ENCODE measurements at places on chromosomes 5 and 9.

DNA sequence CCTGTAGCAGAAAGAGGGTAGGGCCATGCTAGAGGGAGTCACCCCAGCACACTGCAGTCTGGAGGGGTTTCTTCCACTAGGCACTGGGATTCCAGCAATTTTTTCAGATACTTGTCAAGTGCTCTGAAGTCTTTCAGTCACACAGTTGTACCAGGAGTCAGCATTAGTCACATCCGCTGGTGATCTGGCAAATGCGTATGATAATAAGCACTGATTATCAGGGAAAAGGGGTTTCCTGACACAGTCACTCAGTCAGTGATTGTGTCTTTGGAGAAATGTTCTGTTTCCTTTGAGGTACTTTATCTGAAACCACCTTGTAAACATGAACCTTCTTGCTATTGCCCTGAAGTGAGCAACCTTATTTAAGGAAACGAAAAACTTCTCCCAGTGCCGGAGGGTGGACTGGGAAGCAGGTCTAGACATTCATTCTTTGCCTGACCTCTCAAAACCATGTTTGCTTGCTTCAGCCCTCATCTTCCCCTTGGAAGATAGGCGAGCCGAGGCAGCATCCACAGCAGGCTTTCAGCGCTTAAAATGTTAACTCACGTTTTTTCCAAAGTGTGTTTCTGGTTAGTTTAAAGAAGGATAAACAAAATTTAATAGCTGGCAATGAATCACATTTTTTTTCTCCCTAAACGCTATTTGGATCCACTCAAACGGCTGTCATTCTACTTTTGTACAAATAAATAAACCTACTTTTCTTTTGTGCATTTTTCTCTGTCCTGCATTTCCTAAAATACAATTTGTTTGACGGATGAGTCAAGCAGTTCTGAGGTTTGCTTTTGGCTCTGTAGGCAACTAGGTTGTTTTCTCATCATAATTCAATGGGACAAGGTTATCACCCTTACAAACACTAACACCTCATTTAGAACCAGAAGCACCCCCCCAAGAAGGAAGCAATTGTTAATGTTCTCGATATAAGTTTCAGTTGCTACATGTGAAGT is 77.7 kb downstream of the FOXD1 start:
- peak; percentile 71 for DNase-seq

DNA sequence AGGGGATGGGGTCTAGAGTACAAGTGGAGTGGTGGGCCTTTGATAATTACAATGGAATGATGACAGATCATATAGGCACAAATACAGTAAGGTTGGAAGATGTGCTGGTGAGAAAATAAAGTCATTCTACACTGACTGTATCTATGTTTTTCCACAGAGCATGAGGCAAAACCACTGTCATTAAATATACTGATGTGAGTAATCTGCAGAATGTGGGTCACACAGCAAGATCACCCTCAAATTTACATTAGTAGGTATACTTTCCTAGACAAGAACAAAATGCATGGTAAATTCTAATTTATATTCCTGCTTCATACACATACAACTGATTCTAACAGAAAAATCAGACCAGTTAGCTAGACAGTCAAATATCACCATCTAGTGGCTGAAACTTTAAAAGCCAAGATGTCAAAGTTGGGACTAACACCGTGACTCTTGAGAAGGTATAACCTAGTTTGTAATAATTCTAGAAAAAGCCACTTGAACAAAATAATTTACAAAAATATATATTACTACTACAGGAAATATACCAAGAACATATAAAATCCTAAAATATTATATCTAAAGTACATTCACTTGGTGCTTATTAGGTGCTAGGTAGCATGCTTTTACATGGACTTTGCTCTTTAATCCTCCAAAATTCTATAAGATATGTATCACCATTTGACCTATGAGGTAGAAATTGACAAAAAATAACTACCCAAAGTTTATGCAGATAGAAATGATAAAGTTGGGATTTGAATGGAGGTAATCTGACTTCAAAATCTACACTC is 19.5 kb downstream of the TTC33 start:
- DNase-seq: peak; percentile 55

GRCh38 chr5:17172791-17173190 is 44.6 kb upstream of the BASP1 start:
- DNase-seq: no peak

DNA sequence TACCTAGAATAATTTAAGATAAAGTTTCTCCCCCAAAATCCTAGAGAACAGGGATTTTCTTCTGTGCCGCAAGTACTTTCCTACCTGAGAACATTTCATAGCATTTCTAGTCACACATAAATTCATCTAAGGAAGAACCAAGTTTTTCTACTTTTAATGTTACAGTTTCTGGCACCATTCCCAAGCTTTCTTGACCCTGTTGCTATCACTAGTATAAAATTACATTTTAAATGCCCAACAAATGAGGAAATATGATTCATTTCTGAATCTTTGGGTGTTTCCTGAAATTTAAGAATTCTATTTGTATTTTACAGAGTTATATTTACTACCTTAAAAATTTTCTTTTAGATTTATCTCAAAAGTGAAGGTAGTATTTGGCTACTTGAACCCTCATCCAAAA is 137.8 kb downstream of the LPAR1 start:
- no peak for DNase-seq

DNA sequence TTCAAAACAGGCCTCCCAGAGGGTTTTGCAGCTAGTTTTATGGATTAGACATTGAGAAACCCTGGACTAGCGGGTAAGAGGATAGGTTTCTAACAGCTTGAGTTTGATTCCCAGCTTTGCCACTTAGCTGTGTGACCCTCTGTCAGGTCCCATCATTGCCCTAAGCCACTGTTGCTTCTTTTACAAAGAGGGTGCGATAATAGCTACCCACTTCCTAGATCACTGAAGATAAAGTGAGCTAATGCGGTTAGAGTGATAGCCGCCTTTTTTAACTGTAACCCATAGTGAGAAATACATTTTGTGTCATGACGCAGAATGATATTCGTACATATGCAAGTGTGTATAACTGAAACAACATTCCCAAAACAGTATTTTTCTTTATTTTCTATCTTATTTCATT is 40.3 kb downstream of the CSF1R start:
- DNase-seq: no peak

DNA sequence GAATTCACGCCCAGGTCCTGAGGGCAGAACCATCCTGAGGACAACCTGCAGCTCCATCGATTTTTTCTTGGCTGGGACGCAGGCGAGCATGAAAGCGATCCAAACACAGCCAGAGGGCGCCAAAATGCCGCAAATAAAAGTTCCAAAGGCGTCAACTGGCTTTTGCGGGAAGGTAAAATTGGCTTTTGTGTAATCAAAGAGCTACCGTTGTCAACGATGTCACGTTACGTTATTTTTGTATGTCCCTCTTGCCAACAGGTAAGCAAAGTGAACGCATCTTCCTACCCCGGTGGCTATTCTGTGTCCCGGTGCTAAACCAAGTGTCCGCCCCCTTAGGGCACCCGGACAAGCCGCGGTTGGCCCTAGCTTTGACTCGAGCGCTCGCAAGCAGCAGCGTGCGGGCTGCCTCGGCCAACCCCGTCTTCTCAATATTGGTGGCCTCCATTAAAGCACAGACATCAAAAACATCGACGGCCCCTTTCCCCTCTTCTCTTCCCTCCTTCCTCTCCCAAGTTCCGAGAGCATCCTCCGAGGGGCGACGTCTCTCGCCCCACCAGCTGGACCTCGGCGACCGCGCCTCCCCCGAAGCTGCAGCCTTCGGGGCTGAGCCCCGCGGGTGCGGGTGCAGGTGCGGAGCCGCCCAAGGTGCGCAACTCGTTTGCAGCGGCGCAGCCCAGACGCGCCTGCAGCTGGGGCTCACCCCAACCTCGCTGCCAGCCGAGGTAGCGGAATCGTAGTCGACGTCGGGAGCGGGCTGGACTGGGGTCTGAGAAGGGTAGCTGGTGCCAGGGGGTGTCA is 1.1 kb upstream of the BASP1 start:
- DNase-seq: no peak

DNA sequence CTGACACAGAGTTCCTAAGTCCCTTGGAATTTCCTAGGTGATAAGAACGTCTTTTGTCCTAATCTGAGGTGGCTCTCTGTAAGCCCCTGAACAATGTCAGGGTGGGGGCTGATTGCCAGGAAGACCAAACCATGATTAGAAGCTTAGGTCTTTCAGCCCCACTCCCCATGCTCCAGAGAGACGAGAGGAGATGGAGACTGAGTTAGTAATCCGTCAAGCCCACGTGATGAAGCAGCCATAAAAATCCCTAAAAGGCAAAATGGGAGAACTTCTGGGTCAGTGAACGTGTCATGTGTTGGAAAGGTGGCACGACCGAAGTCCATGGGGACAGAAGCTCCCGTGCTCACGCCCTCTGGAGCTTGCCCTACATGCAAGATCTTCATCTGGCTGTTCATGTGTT is 85.6 kb downstream of the RAD23B start:
- DNase-seq: no peak

GRCh38 chr9:108720191-108720642 is 135.6 kb downstream of the ACTL7B start:
- no peak for DNase-seq

- no peak for DNase-seq
Measured at GRCh38 chr9:35555246-35555701, 49.8 kb upstream of the TESK1 start.

GRCh38 chr5:174147551-174147950 is 102.0 kb downstream of the NSG2 start:
- DNase-seq: no peak

DNA sequence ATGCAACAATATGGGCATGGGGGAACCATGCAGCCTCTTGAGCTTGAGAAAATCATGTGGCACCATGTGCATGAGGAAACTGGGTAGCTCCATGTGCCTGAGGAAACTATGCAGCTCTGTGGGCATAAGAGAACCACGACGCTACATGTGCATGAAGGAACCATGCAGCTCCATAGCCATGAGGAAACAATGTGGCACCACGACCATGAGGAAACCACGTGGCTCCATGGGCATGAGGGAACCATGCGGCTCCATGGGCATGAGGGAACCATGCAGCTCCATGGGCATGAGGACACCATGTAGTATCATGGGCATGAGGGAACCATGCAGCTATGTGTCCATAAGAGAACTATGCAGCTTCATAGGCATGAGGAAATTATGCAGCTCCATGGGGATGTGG is 140.8 kb downstream of the CAVIN4 start:
- DNase-seq: no peak

DNA sequence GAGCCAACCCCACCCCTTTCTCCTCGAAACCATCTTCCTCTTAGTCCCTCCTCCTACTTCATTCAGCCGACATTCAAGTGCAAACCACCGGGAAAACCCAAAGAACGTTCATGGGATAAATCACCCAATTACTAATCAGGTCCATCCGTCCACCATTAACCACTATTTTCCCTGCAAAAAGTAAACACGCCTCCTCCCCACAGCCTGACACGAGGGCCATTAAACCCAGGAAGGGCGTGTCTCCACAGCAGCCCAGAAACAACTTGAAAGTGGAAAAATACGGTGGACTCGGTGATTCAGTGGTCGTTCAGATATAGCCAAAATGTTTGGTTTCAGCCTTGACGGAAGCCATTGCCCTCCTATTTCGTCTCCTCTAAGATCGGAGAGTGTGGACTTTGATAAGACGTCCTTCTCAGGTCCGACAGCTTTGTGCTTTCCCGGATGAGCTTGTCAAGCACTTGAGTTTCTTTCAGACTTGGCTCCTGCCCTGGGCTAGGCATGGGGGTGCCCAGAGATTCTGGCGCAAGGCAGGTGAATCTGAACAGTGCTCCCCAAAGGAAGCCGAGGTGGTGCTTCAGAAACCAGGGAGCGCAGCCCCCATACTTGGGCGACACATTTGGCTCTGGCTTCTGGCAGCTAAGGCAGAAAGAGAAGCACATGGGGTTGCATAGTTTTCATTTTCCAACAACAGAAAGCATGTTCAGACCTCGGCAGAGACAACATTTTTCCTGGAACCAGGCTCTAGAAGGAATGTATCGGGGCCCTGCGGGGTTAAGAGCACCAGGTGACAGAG is 56.6 kb downstream of the SMIM23 start:
- DNase-seq: no peak

Measured in fibroblast of the conjunctiva (primary cell).